Esophagus squamous epithelium (tissue), 5 donors: ENCODE measurements at places on chromosomes 7 and 10.

GRCh38 chr7:128398016-128398840 is 11.6 kb downstream of the IMPDH1 start:
- no peak for DNase-seq

- no peak for DNase-seq
These were observed 178.3 kb downstream of the GRID1 start for GRCh38 chr10:86188326-86188725.

DNA sequence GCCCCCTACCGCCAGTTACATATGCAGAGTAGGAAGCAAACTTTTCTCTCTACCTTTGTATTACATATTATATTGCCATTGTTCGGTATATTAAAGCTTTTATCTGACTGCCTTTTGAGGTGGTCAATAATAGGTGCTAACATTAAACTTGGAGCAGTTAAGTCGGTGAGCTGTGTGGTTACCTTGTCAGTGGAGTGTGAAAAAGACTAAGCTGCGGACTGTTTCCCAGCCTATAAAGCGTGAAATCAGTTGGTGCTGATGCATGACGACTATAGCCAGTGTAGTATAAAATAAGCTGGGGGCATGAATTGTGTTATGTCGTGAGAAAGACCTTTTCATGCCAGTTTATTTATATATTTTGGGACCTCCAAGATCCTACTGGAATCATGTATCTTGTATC is 33.7 kb downstream of the R3HCC1L start:
- no peak for DNase-seq

- no peak for DNase-seq
These were observed 32.4 kb downstream of the CHST15 start for GRCh38 chr10:124061030-124061429.

DNA sequence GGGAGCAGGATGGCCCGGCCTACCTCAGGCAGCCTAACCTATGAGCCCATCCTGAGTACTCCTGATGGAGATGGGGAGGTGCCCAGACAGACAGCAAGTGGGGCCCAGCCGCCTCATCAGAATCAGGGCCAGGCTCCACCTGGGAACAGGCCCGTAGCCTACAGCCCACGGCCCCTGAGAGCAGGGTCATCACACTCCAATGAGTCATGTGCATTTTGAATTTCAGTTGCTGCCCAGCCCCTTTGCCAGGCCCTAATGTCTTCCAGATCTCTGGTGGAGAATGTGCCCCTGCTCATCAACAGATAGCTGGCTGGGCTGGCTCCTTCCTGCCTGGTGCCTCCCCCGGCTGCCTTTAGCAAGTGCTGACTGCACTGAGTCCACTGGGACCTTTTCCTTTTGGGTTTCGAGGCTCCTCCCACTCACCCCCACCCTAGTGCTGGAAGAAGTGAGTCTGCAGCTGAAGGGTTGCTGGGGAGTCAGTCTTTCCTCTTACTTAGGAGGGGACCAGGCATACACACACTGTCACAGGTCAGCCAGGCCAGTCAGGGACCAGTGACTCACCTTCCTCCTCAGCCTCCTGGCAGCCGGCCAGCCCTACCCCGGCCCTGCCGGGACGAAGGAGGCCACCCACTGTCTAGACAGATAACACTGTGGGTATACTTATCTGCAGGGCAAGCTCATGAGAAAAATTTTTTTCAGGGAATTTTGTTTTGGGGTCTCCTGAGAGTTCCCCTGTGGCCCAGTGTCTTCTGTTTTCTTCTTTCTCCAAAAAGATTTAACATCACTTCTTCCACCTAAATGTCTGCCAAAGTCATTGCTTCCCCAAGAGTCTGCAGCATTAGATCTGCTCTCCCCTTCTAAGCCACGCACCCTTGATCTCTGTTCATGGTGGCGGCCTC is 9.1 kb upstream of the ASIC3 start:
- no peak for DNase-seq

DNA sequence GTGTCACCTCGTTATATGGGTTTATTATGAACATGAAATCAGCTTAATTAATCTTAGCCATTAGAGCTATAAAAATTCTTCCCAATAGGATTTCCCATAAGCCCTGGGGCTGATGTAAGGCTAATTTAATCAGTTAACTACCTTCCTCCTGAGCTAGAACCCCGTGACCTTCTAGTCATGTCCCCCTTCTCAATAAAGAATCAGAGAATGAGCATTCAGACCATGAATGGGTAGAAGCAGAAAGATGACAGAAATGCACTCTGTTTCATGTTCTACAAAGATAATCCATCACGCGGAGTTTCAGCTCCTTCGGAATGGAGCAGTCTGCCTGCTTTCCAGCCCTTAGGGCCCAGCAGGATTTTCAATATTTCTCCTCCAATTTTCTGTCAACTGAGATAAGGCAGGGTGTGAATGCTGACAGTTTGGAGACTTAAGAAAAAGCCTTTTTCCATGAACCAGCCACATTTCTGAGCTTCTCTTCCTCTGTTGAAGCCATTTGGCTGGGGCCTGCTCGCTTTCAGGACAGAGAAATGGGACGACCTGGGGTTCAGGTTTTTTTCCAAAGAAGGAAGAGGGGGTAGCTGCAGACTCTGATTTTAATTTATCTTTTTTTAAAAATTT is 211.0 kb downstream of the NEBL start:
- DNase-seq = no peak

- DNase-seq = no peak
These were observed 3.8 kb upstream of the PKD2L1 start for GRCh38 chr10:100333661-100334440.

- no peak for DNase-seq
These were observed 76.0 kb downstream of the SPDYE5 start for GRCh38 chr7:75567948-75568595.

DNA sequence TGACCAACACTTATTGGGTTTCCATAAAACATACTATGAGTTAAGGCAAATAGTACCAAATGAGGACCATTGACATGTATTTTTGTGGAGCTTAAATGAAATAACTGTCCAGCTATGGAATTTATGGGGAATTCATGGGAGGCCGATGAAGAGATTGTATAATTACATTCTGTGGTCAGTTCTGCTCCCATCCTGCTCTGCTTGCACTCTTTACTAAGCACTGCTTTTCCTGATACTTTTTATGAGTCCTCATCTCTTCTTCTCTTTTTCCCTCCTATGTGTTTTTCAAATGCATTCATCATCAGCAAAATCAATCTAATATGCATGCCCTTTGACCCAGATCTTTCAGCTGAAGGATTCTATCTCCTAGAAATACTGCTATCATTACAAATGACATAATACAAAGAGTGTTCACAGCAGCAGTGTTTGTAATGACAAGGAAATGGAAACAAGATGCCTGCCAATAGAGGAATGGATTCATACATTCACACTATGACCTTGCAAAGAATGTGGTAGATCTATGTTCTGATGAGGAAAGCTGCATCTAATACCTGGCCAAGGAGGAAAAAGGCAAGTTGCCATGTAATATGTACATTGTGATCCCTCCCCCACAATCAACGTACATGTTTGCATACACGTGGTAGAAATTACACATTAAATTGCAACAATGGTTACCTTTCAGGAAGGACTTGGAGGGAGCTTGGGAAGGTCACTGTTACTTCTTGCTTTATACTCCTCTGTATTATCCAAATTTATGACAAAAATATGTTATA is 73.9 kb downstream of the PCGF5 start:
- no peak for DNase-seq

- DNase-seq = no peak
These were observed 176.5 kb downstream of the SRPK2 start for GRCh38 chr7:105212212-105212611.

DNA sequence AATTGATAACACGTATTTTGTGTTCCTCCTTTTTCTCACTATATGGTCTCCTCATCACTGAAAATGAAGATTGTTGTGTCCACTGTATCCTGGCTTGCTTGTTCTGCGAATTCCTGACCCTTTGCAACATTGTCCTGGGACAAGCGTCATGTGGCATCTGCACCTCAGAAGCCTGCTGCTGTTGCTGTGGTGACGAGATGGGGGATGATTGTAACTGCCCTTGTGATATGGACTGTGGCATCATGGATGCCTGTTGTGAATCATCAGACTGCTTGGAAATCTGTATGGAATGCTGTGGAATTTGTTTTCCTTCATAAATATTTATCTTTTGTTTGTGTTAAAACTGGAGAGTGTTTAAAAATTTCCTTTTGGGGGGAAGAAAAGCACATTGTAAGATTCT is 93.7 kb downstream of the MDFIC start:
- no peak for DNase-seq

DNA sequence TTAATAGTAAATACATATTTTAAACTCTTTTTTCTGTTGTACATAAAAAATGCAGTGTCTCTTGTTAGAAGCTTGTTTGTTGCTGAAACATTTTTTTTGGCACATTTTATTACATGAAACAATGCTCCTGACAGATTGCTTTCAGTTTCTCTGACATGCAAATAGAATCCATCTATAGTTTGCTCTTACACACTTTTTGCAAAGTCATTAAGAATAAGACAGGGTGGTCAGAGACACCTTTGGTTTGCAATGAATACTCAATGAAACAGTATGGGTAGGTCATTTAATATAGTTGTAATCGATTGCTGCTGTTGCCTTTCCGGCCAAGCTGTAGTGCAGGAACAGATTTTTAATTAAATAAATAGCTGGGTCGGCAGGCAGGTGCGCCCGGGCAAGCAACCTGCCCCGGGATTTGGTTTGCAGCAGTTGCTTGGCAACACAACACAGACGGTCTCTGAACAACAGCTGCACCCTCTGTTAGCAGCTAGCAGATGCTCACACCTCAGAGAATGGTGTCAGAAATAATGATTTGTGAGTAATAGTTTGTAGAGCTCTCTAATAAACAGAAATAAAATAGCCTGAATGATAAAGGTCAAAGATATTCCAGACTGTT is 115.7 kb upstream of the CACNA2D1 start:
- no peak for DNase-seq

- DNase-seq = no peak
These were observed 98.1 kb downstream of the PARD3 start for GRCh38 chr10:34716958-34717357.

DNA sequence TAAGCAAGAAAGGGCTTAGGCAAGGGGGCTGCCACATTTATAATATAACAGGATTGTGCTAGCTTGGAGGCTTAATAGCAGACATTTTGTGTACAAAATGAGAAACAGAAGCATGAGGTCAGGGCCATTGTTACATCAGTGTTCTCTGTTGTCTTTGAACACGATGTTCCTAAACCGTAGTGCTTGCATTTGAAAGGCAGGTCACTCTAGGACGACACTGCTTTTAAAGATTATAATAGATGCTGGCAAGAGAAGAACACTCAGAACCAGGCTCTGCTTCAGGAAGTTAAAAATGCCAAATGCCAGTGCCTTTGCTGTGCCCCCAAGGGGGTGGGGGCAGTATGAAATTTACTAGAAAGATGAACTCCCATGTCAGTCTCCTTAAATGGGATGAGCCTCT is 91.1 kb downstream of the SORCS3 start:
- no peak for DNase-seq

- no peak for DNase-seq
These were observed 696.3 kb upstream of the C7orf33 start for GRCh38 chr7:147894271-147894670.

DNA sequence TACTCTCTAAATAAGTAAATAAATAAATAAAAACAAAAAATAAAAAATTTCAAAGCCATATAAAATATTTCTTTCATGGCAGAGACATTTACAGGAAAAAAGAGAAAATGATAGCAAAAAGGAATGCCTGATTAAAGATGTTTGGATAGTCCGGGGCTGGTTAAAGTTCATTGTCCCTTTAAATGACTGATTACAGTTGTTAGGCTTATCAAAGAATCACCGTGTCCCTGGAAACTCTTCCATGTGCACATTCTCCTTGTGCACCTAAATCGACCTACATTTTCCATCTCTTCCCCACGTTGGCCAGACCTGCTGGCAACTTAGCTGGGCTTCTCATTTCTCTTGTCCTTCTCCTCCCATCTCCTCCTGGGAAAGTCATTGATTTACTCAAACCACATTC is 69.1 kb downstream of the ABCB5 start:
- no peak for DNase-seq

GRCh38 chr10:28969413-28969812 is 292.1 kb downstream of the BAMBI start:
- no peak for DNase-seq

DNA sequence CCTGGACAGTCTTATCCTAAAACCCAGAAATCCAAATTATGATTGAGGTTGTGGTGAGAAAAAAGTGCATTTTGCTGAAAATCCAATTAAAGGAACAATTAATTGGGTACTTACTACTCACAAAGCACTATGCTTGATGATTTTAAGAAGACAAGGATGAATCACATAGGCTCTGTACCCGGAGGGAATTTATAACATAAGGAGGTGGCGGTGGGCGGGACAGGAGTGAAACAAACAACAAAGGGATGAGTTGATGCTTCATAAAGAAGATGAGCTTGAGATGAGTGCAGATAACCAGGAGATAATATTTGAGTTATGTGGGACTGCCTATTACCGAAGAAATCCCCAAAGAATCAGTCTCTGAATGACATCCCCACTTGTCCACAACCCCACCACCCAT is 171.1 kb upstream of the FZD8 start:
- no peak for DNase-seq

DNA sequence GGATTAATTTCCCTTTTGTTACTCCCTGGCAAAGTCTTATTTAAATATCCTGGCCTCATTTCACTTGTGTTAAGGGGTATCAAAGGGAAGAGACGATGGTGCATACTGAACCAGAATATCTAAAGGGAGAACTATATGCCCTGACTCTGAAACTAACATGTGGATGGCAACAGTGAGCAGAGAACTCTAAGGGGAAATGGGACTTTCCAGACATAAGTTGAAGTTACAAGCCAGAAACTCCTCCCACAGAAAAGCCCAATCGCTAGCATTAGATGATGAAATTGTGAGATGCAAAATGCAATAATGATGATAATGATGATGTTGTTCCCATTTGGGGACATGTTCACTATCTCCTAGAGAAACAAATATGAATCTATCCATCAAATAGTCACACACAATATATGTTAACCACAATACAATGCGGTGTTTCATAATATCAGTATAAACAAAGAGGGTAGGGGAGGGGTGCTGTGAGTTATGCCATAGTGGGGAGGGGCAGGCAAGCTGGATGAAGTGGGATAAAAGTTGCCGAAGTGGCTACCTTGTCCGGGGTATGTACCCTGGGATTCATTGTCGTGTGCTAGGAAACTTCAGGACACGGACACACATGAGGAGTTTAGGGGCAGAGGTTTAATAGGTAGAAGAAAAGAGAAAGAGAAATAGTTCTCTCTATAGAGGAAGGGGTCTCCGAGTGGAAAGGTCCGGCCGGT is 37.1 kb downstream of the TMEM229A start:
- no peak for DNase-seq

- DNase-seq = no peak
These were observed 39.3 kb upstream of the RSU1 start for GRCh38 chr10:16856567-16856966.

DNA sequence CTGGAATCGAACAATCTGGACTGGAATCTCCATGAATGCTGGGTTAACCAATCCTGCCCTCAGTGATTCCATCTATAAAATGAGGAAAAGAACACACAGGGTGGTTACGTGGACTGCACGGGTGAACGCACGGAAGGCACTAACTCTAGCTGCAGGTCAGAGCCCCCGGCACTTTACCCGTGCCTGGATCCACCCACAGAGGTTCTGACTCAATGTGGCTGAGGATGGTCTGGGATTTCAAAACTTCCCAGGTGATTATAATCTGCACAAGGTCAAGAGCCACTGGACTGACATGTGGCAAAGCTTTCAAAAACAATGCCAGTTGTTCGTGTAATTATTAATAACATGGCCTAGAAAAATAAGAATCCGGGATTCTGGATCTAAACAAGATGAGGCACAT is 29.2 kb downstream of the KIAA1549 start:
- DNase-seq = no peak

- no peak for DNase-seq
These were observed 6.1 kb downstream of the GUSB start for GRCh38 chr7:65975814-65976445.
